Activated CD4-positive, alpha-beta T cell treated with anti-CD3 and anti-CD28 coated beads for 36 hours (primary cell): ENCODE measurements at places on chromosomes 12 and 14.

GRCh38 chr14:77979666-77980351 is 179.9 kb downstream of the ADCK1 start:
- peak; percentile 8 for DNase-seq

DNA sequence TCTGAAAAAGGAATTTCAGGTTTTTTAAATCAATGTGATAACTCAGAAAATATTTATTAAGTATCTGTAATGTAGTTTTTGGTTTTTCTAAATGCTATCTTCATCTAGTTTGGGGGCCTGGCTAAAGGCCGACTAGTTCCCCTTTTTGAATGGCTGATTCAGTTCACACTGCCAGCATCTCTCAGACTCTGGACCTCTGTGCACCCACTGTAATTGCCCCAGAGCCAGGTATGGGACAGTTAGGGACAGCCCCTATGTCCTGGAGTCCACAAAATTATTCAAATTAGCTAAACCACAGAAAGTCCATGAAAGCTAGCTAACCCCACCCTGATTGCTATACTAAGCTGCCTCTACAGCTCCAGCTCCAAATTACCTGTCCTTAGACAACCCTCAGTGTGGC is 49.1 kb upstream of the RGS6 start:
- DNase-seq = no peak

GRCh38 chr12:23909551-23909950 is 39.9 kb downstream of the SOX5 start:
- no peak for DNase-seq

DNA sequence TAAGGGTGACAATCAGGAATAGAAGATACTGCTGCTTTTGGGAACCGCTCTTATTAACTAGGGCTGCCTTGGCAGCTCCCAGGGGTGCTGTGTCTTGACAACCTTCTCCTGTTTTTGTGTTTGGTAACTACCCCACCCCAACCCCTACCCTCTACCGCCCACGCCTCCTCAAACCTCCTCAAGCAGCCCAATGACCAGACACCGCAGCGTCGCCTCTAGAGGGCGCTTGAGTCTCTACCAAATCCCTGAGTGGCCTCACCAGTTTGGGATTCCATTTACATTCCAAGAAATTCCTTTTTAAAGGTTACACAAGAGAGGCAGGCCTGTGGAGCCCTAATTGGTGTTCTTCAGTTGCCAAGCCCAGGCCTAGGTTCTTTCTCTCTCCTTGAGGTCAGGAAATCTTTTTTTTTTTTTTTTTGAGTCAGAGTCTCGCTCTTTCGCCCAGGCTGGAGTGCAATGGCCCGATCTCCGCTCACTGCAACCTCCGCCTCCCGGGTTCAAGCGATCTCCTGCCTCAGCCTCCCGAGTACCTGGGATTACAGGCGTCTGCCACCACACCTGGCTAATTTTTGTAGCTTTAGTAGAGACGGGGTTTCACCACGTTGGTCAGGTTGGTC is 72.4 kb upstream of the USP44 start:
- peak; percentile 59 for DNase-seq

- peak; percentile 35 for DNase-seq
These were observed 44.7 kb upstream of the ATP23 start for GRCh38 chr12:57896434-57897201.

DNA sequence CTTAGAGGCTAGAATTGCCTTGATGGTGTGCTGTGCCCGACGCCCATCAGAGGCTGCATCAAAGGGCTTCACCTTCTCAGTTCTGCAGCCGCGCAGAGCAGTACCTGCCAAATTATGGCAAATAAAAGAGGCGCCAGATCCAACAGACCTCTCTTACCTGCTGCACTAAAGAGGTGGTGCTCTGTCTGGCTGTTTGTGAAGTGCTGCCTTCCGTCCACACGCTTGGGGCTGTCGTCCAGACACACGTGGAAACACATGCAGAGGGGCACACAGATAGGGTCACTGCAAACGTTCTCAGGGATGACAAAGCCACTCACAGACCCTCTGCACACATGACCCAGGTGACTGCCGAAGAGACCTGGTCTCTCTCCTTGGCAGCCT is 617.5 kb downstream of the VRK1 start:
- no peak for DNase-seq

GRCh38 chr12:57583008-57583831 is 7.8 kb upstream of the PIP4K2C start:
- peak; percentile 80 for DNase-seq

GRCh38 chr12:39619316-39619659 is 315 bp downstream of the ABCD2 start:
- peak; percentile 41 for DNase-seq

GRCh38 chr12:47388712-47389111 is 309.0 kb upstream of the AMIGO2 start:
- DNase-seq = no peak

GRCh38 chr12:94811611-94812010 is 161.3 kb upstream of the TMCC3 start:
- DNase-seq = no peak

DNA sequence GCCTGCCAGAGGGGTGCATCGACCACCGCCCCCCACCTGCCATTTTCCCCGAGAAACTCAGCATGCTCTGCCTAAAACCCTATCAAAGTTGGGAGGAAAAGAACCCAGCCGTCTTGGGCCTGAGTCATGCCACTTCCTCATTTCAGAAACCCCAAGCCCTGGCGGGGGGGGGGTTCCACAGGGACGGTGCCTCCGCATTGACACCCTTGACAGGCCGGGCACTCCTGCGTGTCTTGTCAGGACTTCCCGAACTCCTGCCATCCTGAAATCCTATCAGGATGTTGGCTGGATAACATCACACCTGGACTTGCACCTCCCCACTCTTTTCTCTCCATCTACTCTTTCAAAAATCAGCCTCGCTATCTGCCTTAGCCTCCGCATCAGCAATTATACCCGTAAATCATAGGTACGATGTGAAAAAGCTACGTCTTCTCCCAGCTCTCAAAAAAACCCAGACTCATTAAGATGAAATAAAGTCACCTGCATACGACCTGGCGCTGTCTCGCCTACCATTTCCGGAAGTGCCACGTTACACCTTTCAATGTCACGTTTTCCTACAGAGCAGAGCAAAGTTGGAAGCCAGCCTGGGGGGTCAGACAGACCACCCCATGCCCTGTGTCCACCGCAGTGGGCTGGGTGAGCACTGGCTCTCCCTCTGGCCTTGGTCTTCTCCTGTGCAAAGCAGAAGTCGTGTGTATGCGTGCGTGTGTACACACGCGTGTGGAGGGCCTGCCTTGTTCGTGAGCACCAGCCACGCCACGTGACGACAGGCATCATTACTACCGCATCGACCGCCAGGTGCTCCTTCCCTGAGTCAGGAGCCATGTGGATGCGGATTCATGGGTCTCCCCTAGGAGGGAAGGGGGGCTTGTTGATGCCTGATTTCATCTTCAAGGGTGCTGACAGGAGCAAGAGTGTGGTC is 96.7 kb downstream of the RFLNA start:
- DNase-seq = peak; percentile 74

DNA sequence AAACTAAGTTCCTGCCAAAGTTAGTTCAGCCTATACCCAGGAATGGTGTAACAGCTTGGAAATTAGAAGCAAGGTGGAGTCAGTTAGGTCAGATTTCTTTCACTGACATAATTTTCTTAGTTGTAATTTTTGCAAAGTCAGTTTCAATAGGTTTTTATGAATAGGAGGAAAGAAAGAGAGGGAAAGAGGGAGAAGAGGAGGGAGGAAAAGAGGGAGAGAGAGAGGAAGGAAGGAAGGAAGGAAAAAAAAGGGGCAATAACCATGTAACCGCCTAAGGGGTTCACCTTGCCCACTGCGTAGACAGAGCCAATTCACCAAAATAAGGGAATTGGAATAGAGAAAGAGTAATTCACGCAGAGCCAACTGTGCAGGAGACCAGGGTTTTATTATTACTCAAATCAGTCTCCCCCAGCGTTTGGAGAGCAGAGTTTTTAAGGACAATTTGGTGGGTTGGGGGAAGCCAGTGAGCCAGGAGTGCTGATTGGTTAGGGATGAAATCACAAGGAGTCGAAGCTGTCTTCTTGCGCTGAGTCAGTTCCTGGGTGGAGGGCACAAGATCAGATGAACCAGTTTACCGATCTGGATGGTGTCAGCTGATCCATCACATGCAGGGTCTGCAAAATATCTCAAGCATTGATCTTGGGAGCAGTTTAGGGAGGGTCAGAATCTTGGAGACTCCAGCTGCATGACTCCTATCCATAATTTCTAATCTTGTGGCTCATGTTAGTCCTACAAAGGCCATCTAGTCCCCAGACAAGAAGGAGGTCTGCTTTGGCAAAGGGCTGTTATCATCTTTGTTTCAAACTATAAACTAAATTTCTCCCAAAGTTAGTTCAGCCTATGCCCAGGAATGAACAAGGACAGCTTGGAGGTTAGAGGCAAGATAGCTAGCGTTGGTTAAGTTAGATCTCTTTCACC is 126.0 kb upstream of the AMIGO2 start:
- peak; percentile 47 for DNase-seq

DNA sequence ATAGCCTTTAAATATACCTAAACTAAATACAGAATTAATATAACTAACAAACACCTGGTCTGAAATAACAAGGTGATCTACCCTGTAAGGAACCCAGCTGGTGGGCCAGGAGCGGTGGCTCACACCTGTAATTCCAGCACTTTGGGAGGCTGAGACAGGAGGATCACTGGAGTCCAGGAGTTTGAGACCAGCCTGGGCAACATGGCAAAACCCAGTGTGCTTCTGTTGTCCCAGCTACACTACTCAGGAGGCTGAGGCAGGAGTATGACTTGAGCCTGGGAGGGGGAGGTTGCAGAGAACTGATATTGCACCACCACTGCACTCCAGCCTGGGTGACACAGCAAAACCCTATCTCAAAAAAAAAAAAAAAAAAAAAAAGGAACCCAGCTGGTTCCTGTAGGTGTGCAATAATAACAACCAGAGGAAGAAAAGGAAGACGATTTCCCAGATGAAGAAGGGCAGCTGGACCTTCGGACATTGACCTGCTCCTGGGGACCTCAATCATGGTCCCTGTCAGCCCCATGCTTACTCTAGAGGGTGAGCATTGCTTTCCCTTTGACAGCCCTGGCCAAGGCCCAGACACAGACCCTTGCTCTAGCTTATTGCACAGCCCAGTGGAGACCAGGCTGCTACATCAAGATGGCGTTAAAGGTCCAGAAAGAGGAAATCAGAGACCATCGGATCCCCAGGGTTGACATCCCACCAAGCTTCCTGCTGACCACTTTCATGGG is 5.4 kb downstream of the FOS start:
- no peak for DNase-seq

- DNase-seq = no peak
These were observed 7.9 kb downstream of the B4GALNT3 start for GRCh38 chr12:467591-467990.

- no peak for DNase-seq
These were observed 2.5 kb upstream of the OR4N2 start for GRCh38 chr14:19801118-19801464.

DNA sequence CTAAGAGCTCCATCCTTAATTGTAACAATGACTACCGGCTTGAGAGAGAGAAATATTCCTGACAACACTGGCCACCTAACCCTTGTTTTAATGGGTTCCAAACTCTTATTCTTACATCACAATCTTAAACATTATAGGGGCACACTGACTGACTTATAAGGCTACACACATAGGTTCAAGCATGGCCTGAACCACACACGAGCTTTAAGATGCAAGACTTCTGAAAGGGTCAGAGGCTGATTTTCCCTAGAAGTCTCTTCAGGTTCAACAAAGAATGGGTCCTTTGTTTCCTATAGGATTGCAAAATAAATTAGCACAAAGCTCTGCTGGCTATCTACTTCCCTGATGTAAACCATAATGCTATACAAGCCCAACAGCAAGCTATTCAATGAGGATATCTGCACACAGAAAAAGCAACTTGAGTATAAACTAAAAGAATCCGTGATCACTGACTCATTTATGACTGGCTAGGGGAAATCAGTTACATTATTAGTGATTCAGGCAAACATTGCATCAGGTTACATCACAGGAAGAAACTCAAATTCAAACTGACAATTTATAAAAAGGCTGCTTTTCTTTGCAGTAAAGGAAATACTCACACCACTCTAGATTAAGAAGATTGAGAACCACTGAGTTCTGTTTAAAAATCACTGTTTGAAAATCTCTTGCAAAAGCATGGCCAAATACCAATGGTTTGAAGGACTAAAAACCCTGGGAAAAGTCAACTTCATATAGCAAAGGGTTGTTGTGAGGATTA is 8.5 kb downstream of the BTG1 start:
- no peak for DNase-seq

DNA sequence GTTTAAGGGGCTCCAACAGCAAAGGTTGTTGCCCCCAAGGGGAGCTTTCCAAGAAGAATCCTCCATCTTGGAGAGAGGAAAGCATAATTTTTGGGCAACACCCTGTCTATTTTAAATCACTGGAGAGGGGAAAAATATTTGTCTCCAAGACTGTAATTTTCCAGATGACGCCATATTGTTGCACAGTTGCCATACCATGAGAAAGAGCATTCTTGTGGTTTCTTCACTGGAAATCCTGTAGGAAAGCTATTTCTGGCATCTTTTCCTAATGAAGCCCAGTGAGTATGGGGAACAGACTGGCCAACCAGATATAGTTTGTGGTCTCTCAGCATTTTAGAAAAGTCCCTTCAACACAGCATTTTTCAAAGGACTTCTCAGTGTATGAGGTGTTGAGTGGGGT is 88.1 kb upstream of the MANSC4 start:
- no peak for DNase-seq

GRCh38 chr12:9405886-9406563 is 197.8 kb upstream of the PZP start:
- no peak for DNase-seq

DNA sequence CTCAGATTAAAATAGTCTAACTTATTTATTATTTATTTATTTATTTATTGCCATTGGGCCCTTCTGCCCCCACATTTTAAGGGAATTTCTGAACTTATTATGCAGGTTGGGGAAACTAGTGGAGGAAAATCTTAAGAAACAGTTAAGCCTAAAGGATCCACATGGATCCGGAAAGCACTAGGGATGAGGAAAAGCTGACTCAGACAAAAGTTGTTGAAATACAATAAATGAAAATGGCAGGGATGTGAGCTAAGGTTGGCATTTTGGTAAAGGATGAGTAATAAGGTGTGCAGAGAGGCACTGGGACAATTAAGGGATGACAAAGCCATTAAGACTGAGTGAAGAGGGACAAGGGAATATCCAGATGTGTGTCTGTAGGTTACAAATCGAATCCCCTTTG is 20.7 kb upstream of the CSRP2 start:
- DNase-seq = no peak

GRCh38 chr14:50339178-50339804 is 27.2 kb downstream of the DMAC2L start:
- DNase-seq = no peak

GRCh38 chr14:36718216-36718615 is 56.6 kb downstream of the PAX9 start:
- no peak for DNase-seq
